ENCODE measurements at places on chromosomes 7 and 10. TPM values are rescaled to one million over a fixed set of nuclear protein-coding genes. Genes with fewer than 3 reads are reported as not detected.

GRCh38 chr10:98418665-98419468 is 3.9 kb upstream of the PYROXD2 start:
- DNase-seq: no peak

- no peak for DNase-seq
These were observed 51.6 kb downstream of the PTPRZ1 start for GRCh38 chr7:121924269-121925186.

- DNase-seq: no peak
These were observed 12.2 kb upstream of the LFNG start for GRCh38 chr7:2507208-2507916.

GRCh38 chr7:99380032-99380822 is 5.7 kb downstream of the ARPC1B start:
- no peak for DNase-seq

GRCh38 chr10:108901781-108902618 is 1021.3 kb downstream of the XPNPEP1 start:
- DNase-seq: peak; percentile 23

- DNase-seq: no peak
These were observed 8.8 kb downstream of the ITGB1 start for GRCh38 chr10:32949221-32949678.

DNA sequence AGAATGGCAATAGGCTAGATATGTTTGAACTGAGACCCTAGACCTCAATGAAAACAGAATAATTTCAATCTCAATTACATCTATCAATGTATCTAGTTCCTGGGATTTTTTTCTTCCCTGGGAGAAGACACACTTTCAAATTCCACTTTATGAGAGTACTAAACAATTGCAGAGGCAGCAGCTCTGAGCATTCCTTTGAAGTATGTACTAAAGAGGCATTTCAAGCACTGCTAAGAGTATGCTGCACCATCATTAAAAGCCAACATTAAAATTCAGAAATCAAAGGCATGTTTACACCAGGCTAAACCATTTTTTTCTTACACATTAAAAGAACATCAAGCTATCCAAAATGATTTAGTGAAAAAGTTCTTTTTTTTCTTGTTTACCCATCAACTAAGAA is 297.9 kb upstream of the CACNA2D1 start:
- no peak for DNase-seq

DNA sequence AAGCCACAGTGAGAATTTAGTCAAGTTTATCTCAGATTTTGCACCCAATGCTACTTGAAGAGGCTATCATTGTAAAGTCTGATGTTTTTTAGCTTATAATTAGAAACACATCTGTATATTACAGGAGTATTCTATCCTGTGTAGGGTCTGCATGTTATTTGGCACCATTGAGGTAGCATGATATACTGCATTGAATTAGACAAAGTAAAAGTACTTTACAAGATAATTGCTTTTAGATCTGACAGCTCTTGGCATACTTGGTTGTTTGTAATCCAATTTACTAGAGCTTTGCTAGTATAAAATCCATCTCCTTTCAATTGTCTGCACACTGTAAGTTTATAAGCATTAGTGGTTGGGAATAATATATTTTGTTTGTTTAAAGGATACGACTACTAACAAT is 714.3 kb downstream of the ANKRD7 start:
- DNase-seq: no peak

DNA sequence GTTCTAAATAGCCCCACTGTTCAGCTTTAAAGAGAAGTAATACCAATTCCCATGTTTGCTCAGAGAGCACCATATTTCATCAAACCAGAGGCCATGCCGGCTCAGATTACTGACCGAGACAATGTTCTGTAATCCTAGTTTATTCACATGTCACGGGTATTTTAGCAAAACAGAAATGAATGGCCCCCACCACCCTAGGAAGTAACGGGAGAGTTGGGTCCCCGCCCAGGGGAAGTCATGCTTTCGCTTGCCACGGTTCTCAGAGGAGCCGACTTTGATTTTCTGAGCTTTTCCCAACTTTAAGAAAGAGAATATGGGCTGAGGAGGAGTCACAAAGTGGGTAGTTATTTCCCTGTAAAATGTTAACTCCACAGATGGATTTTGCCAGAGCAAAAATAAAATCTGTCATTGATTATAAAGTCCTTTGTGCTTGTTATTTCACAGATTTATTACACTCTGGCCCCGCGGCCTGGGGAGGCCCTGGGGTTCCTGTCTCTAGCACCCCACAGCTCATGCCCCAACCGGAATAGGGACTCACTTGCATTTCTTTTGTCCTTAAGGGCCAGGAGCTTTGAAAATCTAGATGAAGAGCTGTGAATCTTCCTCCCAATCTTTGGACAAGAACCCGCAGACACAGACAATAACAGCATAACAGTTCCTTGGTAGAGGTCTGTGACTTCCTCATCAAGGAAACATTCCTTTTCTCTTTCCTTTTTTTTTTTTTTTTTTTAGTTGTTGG is 3.7 kb upstream of the GDF10 start:
- DNase-seq: no peak

GRCh38 chr7:82443036-82443546 is 486 bp downstream of the CACNA2D1 start:
- DNase-seq: peak; percentile 37

GRCh38 chr7:46752881-46753366 is 829.0 kb downstream of the TNS3 start:
- no peak for DNase-seq

GRCh38 chr10:94571528-94571927 is 25.9 kb downstream of the HELLS start:
- no peak for DNase-seq

DNA sequence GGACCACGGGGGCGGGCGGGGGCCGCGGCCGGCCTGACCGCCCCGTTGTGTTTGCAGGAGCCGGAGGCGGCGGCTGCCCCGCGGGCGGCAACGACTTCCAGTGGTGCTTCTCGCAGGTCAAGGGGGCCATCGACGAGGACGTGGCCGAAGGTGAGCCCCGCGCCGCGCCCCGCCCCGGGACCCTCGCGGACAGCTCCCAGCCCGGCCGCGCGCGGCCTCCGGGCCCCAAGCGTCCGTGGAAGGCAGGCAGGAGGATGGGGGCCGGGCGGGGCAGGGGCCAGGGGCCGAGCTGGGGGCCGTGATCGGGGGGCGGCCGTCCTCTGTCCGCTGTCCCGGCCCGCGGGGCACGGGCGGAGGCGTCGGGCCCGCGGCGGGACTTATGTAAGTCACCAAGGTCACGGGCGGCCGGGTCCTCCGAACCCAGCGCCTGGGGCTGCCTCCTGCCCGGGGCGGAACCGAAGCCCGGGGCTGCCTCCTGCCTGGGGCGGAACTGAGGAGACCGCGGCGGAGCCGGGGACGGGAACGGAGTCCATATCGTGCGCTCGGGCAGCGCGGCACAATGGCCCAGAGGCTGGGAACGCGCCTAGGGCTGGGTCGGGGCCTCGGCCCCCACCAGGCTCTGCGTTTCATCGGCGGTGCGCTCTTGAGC is 497 bp downstream of the PPP2R2D start:
- DNase-seq: no peak

DNA sequence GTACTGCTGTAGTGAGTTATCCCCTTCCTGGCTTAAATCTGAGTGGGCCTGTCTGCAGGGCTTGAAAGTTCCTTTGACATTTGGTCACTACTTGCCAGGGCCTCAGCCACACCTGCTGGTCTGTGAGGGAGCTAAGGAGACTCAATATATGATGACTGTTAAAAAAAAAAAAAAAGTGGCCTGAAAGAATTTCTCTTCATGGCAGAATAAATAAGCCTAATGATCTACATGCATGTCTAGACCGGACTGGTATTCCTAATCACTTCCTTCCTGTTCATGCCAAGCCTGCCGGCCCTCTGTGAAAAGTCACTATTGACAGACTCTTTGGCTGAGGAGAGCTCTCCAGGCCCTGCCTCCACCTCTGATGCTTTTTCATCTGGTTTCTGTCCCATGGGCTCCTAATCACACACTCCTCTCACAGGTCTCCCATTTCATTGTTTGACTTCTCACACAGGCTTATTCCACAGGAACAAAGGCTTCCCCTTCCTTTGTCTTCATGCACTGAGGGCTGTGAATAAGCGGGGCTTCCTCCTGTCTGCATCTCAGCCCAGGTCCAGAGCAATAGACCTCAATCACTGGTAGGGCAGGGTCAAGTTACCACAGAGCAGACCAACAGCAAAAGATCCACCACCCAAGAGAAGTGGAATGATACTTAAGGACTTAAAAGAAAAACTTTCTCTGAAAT is 99.1 kb upstream of the SEC61G start:
- DNase-seq: no peak

HOXA11 gene
- polyA plus RNA-seq: 41.3 TPM

MXI1 gene
- 46.9 TPM for polyA plus RNA-seq

PAPOLB gene
- 0.11 TPM for polyA plus RNA-seq

TYW1 gene
- 25.9 TPM for polyA plus RNA-seq

CYP2E1 gene
- 2.5 TPM for polyA plus RNA-seq

NME8 gene
- not detected for polyA plus RNA-seq

Data from right renal pelvis (tissue), 4 donors.